RKO (cell line): ENCODE measurements at places on chromosomes 5 and 9.

GRCh38 chr5:137890845-137891244 lies 1.6 kb downstream of the PKD2L2 start:
- DNase-seq: no peak

DNA sequence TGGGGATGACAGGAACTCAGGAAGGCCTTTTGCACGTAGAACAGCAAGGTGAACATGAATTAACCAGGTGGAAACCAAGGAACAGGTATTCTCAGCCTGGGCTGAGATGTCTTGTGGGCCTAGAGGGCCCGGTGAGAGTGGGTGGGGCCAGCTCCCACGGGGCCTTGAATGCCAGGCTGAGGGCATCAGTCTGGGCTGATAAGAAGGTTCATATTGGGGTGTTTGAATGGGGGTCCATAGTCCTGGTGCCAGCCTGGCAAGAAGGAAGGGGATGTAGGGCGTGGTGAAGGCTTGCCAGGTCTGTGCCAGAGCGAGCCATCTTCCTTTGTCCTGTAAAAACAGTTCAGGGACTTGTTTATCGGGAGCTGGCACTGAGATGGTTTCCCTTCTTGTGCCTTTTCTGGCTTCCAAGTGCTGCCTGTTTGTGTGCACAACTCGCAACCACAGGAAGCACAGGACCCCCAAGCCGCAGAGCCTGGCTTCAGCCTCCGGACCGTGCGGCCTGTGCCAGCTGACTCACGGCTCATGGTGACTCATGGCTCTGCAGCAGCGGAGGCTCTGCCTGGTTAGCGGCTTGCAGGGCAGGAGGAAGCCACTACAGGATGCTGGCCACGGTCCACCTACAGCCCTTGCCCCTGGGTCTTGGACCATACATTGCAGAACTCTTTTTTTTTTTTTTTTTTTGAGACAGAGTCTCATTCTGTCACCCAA lies 2.4 kb downstream of the CARD19 start:
- peak; percentile 96 for DNase-seq

DNA sequence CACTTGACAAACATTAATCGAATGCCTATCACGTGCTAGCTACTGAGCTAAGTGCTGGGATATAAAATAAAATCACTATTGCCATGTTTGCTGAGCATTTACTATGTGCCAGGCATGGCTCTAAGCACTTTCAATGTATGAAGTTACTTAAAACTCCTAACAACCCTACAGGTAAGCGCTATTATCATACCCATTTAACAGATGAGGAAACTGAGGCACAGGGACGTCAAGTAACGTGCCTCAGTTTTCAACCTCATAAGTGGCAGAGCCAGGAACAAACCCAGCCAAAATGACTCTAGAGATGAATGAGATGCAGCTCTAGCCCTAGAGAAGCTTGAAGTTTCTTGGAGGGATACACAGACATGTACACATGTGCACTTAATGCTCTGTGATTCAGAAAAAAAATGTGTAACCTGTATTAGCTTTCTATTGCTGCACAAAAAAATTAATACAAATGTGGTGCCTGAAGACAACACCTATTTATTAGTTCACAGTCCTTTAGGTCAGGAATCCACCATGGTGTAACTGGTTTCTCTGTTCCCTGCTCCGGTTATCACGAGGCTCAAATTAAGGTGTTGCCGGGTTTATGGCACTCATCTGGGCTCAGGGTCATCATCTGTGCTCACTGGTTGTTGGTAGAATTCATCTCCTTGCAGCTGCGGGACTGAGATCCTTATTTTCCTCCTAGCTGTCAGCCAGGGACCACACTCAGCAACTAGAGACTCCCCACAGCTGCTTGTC lies 33.7 kb downstream of the TTLL11 start:
- no peak for DNase-seq

DNA sequence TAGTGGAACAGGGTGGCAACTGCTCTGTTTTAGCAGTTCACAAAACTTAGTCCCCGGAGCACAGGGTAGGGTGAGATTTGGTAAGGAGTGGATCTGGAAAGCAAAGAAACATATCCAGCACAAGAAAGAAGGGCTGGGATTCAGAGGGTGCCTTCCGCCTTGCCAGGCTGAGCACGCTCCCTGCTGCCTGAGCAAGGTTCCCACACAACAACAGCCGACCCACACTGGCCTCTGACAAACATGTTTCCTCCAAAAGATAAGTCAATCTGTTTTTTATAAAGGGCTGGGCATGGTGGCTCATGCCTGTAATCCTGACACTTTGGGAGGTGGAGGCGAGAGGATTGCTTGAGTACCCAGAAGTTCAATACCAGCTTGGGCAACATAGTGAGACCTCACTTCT lies 45.8 kb downstream of the RAB3C start:
- DNase-seq: no peak

DNA sequence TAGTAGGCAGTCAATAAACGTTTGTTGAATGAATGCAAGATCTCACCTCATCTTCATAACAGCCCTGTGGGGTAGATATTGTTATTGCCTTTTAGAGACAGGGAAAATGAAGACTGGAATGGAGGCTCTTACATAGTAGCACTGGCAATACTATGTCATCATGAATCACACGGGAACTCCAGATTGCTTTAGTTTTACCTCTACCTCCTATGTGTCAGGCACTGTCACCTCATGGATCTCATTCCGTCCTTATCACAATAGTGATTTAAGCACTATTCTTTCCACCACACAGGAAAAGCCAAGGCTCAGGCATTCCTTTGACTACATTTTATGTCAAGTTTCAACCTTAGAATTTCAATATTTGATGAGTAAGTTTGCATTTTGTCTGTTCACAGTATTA lies 2.9 kb upstream of the EPB41L4B start:
- peak; percentile 49 for DNase-seq

GRCh38 chr5:68196876-68197275 lies 18.7 kb upstream of the PIK3R1 start:
- no peak for DNase-seq

- no peak for DNase-seq
These were observed 48.9 kb downstream of the DYNC2I2 start for GRCh38 chr9:128607642-128608350.

DNA sequence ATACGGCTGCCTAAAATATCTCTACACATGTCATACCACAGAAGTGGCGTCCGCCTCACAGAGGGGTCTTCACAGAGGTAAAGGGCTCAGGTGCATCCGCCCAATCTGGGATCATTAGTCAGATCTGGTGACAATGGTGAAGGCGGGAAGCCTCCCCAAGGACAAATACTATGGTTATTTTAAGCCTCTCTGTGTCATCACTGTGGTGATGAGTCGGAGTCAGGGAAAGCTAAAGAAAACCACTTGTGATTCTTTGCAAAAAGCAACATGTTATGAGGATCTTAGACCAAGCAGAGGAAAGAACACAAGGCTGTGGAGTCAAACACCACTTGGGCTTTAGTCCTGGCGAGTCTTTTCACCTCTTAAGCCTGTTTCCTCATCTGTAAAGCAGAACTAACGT lies 190.4 kb downstream of the DRD1 start:
- no peak for DNase-seq

GRCh38 chr5:112366987-112367386 lies 52.1 kb downstream of the EPB41L4A start:
- peak; percentile 32 for DNase-seq

DNA sequence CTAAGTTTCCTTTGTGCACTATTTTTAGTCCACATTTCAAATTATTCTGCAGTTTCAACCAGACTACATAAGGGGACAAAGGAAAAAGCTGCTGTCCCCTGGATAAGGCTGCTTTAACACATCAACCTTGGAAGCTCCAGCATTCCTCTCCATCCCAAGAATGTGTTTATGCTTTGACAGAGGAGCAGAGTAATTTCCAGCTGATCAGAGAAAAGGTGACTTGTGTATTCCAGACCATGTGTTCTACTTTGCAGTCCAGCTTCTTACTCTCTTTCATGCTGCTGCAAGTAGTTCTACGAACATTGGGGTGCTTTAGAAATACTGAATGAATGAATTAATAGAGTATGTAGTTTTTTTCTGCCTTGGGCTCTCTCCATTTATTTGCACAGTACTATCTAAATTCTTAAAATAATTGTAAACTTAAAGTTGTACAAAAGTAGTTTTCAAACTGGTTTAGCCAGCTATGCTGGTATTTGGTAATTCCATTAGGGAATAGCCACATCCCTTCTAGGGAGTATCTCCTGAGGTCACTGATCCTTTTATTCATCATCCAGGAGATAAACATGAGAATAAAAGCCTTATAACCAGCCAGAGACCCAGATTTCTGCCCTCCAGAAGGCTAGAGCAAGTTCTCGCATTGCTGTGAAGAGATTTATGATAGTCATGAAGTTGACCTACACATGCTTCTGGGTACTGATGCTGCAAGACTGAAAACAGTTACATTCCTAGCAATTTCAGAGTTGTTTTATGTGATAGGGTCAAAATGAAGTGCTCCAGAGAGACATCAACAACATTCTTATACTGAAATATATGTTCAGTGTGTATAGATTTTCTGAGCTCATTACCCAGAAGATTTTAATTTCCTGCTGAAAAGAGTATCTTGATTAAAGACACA lies 215.2 kb downstream of the COMMD10 start:
- no peak for DNase-seq

DNA sequence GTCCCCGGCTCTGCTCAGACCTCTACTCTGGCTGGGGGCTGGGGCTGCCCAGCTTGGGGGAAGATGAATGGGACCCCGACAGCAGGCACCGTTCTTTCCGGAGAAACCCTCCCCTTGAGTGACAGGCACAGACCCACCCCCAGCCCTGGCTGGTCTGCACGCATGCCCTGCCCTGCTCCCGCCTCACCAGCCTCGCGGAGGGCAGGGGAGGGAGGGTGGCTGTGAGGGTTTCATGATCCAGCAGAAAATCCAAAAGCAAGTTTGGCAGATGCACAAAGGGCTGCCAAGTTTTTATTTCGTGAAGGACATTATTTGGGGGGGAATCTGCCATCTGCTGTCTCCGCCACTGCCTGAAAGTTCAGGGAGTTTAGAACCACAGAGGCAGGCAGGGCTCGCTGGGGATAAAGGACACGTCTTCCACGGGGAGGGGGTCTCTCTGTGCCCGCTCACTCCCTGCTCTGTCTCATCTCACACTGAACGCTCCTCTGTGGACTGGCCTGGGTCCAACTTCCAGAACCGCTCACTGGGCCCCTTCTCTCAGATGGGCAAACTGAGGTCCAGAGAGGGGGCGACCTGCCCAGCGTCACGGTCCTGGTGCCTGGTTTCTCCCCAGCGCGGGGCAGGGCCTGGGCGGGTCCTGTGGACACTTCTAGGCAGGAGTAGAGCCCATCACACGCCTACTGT lies 92.9 kb downstream of the RXRA start:
- DNase-seq: no peak

DNA sequence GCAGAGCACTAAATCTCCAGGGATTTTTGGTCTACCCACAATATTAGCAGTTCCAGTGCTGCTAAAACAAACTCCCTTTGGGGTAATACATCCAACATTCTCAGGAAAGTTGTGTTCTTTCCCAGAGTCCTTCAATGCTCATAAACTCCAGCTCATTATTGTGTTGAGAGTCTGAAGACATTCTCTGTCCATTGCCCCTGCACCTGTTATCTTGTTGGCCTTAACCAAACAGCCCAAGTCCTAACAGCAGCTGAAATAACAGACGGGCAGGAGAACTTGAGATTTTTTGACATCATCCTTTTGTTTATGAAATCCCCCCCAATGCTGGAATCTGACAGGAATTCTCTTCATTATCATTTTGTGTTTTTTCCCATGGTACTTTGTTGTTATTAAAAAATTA lies 110.8 kb downstream of the PAPPA start:
- DNase-seq: no peak

DNA sequence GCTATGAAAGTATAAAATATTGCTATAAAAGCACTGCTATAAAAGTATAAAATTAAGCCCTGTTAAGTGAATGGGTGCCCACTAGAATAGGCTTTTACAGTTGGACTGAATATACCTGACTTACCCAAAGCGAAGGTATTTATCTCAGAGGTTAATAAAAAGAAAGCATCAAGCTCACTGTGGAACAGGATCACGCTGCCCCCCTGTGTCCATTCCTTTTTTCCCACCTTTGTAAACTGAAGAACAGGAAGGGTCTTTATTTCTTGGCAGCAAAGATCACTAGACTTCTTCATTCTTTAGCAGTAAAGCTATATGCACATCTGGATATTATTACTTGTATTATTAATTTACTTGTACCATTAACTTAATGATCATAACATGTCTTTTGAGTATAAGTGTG lies 22.1 kb upstream of the PLPP6 start:
- peak; percentile 39 for DNase-seq

GRCh38 chr5:172853355-172853975 lies 19.4 kb downstream of the ERGIC1 start:
- DNase-seq: no peak
